Fibroblast of skin of right biceps (primary cell): ENCODE measurements at places on chromosomes 16 and 17.

DNA sequence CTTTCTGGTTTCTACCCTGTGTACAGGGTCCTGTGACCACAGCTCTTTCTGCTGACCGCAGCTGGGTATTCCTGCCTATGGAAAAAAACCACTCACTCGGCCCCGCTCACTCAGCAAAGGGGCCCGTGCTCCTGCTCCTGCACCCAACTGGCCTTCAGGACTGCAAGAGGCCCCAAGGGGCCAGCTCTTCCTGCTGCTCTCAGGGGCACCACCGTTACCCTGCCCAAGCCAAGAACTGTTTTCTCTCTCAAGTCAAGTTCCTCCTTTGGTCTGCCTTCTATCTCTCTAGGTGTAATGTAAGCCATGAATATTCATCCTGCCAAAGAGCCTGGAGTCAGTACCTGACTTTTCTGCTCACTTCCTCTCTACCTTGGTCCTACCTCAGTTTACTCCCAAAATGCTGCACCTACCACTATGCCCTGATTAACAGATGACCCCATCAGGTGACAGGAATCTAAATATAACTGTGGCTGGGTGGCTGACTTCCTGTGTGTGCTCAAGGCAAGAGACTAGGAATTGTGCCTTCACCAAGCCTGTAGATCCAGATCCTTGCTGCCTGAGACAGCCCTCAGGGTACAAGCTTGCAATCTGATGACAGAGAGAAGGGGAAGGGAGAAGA lies 20.4 kb upstream of the SCIMP start:
- DNase-seq, result no peak

GRCh38 chr17:7213895-7214299 lies 5.7 kb downstream of the DLG4 start:
- DNase-seq, result peak; percentile 86

GRCh38 chr17:31787857-31788570 lies 71.0 kb downstream of the COPRS start:
- peak; percentile 92 for DNase-seq

GRCh38 chr17:8109661-8110455 lies 8.5 kb downstream of the ALOXE3 start:
- peak; percentile 27 for DNase-seq

DNA sequence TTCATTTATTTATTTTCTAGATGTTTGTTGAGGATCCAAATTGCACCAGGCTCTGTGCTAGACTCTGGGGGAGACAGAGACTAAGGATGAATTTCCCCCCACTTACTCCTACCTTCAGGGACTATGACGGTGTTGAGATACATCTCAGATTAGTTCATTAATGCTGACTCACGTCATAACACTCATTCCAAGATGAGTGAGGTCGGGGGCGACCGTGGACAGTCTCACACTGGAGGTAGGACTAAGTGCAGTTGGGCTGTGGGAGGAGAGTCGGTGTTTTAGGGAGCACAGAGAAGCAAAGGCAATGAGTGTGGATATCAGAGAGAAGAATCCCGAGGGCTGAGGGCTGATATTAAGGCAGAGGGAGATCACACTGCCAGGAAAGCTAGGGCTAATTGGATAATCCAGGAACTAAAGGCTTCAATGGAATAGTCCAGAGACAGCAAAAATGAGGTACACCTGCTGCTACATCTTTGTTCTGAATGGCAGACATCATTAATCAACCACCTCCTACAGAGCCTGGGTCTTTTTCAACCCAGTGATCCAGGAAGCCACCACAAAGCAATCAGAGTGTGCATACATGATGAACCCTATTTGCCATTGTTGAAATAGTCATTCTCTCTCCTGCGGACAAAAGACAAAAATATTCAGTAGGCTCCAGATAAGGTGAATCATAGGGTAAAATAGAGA lies 38.6 kb upstream of the CACNG4 start:
- no peak for DNase-seq

DNA sequence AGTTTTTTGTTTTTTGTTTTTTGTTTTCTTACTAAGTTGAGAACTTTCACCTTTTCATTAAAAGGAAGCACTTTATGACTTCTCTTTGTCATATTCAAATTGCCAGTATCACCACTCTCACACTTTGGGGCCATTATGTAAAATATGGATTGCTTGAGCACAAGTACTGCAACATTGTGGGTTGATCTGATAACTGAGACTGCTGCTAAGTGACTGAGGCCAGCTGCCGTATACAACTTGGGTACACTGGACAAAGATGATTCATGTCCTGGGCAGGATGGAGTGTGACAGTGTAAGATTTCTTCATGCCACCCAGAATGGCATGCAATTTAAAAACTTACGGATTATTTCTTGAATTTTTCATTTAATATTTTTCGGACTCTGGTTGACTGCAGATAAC lies 7.8 kb downstream of the TTC19 start:
- no peak for DNase-seq

DNA sequence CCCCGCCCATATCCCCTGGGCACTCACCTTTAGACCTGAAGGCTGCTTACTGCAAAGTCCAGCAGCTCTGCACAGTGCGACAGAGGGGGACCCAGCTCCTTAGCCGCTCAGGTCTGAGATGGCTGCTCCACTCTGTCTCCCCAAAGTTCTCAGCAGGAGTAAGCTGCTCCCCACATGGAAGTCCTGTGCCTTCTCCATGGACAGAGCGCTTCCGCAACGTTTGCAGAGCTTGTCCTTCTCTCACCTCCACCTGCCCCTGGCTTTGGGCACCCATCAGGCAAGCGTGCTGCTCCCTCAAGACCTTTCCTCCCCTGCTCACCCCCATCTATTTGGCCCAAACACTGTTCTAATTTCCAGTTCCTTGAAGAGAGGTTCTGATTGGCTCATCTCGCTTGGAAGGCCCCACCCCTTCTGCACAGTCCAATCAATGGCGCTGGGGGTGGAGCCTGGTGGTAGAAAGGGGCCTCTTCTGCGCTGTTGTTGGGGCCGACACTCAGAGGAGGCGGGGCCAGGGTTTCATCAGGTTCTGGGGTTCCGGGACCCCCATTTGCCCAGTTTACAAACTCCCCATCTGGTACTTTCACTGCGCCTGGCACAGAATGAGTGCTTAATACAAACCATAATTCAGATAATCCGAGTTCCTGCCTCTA lies 137.2 kb downstream of the CYLD start:
- no peak for DNase-seq

- no peak for DNase-seq
Observed at GRCh38 chr16:53358884-53359283, 75.4 kb upstream of the RBL2 start.

DNA sequence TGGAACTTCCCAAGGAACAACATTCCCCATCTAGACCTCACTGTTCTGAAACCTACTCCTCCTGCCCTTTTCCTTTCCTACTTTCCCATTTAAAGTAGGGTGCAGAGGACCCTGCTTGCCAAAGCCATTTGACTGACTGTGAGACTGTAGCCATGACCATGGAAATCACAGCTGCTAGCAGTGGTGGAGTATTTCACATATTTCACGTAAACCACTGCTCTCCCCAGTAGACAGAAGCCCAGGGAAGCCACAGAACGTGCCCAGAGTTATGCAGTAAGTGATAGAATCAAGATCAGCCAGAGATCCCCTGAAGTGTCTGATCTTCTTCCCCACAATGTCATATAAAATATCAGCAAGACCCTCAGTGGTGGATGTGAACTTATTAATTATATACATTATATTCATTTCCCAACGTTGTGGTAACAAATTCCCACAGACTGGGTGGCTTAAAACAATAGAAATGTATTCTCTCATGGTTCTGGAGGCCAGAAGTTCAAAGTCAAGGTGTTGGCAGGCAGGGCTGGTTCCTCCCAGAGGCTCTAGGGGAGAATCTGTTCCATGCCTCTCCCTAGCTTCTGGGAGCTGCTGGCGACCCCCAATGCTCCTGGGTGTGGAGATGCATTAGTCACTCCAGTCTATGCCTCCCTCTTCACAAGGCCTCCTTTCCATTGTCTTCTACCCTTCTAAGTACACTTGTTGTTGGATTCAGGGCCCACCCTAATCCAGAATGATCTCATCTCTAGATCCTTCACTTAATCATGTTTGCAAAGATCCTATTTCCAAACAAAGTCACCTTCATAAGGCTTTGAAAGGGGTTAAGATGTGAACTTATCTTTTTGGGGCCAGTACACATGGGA lies 20.7 kb upstream of the PRM1 start:
- DNase-seq, result peak; percentile 16

GRCh38 chr17:29793501-29793900 lies 136.5 kb downstream of the SSH2 start:
- no peak for DNase-seq

DNA sequence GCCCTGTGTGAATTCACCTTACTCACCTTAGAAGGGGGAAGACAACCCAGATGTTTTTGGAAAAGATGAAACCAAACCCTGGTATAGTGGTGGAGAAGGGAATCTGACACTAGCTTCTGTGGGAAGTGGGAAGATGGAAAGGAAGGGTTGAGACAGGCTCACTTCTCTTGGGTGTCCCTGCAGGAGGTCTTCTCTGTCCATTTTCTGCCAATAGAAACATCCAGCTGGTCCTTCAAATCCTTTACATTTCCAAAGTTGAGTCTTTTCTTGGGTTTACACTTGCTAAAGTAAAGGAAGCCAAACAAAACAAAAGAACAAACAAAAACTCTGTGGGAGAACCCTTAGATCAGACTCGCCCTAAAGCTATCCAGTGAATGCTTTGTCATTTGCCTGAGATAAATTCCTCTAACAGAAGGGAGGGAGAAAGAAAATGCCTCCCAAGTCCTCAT lies 10.2 kb downstream of the HOXB1 start:
- peak; percentile 73 for DNase-seq

DNA sequence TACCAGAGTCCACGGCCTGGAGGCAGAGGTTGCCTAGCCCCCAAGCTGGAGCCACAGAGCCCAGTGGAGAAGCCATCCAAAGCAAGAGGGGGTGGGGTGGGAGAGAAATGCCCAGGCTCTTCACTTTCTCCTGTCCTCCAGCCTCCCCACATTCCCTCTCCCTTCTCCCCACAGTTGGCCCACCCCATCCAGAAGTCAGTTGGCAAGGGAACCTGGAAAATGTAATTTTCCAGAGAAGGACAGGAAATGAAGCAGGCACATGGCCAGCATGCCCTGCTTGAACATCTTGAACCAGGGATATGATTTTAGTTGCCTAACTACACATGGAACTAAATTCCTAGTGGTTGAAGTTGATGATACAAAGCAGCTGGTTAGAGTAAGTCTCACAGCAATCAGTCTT lies 73.3 kb upstream of the IRX6 start:
- DNase-seq, result peak; percentile 18

DNA sequence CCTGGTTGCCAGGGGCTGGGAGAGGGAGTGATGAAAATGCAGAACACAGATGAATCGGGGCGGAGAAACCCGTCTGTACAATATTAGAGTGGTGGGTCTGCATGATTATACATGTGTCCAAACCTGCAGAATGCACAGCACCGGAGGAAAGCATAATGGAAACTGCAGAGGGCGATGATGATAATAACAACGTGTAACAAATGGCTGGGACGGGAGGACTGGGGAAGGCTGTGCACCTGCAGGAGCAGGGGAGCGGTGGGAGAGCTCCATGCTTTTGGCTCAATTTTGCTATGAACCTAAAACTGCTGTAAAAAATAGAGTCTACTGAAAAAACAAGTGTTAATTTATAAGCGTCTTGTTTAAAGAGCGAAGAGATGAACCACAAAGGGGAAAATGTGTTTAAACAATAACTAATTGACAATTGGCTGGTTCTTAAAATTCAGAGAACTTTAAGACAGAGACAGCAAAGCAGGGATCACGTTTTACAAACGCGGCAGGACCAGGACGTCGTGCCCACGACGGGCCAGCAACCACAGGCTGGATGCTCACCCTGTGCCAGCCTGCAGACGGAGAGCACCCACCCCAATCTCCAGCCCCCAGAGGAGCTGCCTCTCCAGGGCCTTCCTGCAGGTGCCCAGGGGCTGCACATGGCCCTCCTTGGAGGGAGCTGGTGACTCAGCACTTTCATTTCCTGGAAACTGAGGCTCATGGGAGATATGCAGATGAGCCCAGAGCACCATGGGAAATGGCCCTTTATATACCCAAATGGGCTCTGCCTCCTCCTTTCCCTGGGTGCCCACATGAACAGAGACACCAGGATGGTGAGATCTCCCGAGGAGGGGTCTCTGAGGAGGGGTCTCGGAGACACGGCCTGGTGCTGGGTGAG lies at the start of gene TEX19:
TSS of gene TEX19 (plus strand) at position 783 of the 886 bp plus-strand sequence. CDS start 2,904 bp downstream, outside the sequence.
- DNase-seq, result peak; percentile 27

DNA sequence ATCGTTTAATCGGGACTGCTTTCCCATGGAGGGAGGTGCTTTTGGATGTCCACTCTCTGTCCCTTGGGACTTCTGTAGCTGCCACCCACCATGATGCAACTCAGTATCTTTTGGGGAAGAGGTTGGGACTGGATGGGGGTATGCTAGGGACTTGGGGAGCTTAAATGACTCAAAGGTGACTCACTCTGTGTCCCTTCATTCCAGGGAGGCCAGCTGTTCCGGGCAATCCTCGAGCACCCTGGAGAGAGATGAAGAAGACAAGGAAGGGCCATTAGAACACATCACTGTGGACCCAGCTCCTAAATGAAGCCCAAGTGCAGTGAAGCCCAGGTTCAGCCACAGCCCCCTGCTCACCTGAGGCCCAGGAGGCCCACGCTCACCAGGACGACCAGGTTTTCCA lies 4.6 kb downstream of the COL1A1 start:
- DNase-seq, result peak; percentile 93

GRCh38 chr16:30377812-30378235 lies 3.2 kb downstream of the MYL11 start:
- peak; percentile 92 for DNase-seq

- DNase-seq, result no peak
Observed at GRCh38 chr16:89064606-89065457, 28.8 kb upstream of the ACSF3 start.

DNA sequence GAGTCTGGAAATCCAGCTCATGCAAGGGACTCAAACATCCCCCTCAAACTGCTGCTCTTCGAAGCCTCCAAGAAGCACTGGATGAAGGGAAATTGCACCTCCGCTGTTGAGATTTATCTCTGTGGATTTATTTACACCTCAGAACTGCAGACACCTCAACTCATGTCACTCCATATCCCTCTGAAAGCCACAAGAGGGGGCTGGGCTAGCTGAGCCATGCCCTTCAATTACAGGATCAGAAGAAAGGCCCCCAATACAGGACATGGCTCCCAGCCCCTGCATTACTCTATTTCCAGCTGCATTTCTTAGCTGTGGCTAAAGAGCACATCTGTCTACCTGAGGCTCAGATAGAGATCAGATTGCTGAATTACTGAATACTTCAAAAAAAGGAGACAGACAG lies 103.1 kb upstream of the DYNLRB2 start:
- DNase-seq, result no peak
